ENCODE measurements at places on chromosomes 3 and 15.

DNA sequence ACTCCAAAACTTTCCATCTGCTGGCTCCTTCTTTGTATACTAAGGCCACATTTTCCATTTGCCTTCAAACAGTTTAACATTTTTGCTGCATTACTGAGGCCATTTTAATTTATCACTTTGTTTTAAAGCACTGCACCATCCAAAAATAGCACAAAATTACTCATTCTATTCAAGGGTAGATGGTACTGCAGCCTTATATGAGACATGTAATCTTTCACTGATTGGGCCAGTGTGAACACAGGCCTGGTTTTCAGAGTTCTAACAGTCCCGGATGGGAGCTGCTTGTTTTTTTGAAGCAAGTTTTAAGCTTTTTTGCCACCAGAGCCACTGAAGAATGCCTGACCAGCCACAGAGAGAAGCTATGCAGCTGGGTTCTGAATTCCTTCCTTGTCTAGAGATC is 172.3 kb upstream of the TSC22D2 start:
- DNase-seq = no peak

GRCh38 chr3:141216975-141217374 is 14.7 kb upstream of the PXYLP1 start:
- DNase-seq = no peak

DNA sequence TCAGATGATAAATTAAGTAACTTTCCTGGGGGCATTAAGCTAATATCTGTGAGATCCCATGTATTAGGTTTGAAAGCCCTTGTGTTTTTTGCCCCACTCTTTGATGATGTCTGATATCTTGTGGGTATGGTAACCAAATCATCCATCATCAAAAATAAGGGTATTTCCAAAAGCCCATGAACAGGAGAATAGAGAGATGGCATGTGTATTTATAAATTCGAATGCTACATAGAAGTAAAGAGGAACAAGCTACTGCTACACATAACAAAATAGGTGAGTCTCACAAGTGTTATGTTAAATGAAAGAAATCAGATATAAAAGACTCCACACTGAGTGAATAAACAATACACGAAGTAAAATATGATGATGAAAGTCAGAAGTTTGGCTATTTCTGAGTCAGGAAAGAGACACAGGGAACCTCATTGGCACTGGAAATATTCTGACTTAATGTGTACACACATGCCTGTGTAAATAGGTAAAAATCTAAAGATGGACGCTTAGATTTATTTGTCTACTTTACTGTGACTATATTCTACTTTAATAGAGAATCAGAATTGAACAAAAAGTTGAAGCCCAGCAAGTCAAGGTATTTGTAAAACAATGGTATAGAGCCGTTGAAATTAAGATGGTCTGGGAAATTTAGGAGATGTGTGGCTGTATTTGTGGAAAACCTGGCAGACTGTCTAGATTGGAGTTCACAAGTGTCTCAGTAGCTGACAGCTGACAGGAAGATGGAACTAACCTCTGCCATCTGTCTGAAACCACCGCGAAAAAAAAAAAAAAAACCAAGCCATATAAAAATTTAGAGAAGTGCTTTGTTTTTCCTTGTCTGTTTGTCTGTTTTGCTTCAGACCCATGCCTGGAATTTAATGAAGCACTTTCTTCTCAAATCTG is 111.0 kb upstream of the TGFBR2 start:
- DNase-seq = no peak

DNA sequence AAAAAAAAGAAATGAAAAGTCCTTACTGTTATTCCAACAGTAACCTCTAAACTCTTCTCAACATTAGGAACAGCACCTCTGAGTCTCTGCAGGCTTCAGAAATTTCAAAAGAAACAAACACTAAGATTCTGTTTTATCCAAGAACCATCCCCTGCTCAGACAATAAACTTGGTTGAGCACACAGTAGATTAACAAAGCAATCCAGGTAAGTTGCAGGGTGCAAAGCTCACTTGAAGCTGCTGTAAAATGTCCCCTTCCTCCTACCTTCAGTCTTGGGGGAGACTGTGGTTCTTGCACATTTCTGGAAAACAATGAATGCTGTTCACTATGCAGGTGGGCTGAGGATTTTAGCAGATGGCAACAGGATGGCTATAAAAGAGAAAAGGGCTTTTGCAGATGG is 484.1 kb downstream of the IGSF11 start:
- no peak for DNase-seq

GRCh38 chr3:143001034-143001368 is 369 bp upstream of the U2SURP start:
- no peak for DNase-seq

GRCh38 chr3:75294124-75294523 is 370.0 kb upstream of the FRG2C start:
- no peak for DNase-seq

GRCh38 chr3:63937661-63938651 is 25.8 kb upstream of the SCAANT1 start:
- no peak for DNase-seq

- DNase-seq = no peak
Measured at GRCh38 chr3:197367081-197367780, 68.8 kb upstream of the DLG1 start.

GRCh38 chr15:74127954-74128784 is 2.2 kb upstream of the ISLR2 start:
- DNase-seq = no peak

Data from stimulated activated CD4-positive, alpha-beta T cell treated with anti-CD3 and anti-CD28 coated beads, TNF-alpha, amount 100 ng/mL, for 24 hours (primary cell).